ENCODE measurements at places on chromosomes 3 and 15.

DNA sequence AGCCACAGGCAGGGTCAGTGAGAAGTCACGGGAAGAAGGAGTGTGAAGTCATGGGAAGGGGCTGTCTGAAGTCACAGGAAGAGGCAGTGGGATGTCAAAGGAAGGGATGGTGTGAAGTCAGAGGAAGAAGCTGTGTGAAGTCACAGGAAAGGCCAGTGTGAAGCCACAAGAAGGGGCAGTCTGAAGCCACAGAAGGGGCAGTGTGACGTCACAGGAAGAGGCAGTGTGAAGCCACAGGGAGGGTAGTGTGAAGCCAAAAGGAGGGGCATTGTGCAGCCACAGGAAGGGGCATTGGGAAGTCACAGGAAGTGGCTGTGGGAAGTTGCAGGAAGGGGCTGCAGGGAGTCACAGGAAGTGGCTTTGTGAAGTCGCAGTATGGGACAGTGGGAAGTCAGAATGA, 35.1 kb downstream of the GASK1A start:
- no peak for DNase-seq

DNA sequence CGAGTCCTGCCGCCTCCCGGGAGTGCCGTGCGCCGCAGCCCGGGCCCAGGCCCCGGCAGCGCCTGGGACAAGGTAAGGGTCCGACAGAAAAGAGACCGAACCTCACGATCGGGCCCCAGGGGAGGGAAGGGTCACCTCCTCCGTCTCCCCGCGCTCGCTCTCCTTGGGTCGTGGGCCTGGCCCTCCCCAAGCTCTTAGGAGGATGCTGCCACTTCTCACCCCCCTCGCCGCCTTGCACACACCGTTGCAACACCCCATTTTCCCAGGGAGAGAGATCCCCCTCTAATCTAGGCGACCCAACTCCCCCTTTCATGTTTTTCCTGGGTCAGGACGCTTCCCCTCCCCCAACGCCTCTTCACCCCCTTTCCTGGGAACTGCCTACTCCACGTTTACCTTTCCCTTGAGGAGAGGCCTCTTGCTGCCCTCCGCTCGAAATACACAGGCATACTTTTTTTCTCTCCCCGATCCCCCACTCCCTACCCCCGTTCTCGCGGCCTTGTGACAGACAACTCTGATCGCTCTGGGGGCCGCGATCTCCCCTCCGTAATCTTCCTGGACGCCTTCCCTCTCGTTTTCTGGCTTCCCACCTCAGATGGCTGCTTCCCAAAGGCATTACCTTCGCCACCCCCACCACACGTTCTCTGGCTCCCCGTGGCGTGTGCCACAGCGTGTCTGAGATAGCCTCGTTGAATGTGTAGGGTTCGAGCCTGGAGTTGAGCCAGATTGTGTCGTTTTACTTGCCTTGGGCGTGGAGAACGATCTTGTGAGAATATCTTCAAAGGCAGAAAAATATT, 688 bp downstream of the SETD5 start:
- DNase-seq, result no peak

DNA sequence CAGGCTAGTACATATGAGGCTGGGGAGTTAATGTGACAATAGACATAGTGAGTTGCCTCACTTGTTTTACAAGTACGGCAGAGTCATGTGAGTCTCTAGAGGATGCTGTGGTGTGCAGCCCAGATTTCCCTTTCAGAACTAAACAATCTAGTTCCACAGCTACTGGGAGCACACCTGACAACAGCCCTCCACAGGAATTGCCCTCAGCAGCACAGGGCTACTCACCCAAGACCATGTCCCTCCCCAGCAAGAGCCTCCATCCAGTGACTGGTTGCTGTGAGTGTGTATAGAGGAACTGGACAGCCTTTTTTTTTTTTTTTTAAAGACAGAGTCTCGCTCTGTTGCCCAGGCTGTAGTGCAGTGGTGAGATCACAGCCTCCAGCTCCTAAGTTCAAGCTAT, 40.2 kb upstream of the UBE2E2 start:
- DNase-seq, result no peak

DNA sequence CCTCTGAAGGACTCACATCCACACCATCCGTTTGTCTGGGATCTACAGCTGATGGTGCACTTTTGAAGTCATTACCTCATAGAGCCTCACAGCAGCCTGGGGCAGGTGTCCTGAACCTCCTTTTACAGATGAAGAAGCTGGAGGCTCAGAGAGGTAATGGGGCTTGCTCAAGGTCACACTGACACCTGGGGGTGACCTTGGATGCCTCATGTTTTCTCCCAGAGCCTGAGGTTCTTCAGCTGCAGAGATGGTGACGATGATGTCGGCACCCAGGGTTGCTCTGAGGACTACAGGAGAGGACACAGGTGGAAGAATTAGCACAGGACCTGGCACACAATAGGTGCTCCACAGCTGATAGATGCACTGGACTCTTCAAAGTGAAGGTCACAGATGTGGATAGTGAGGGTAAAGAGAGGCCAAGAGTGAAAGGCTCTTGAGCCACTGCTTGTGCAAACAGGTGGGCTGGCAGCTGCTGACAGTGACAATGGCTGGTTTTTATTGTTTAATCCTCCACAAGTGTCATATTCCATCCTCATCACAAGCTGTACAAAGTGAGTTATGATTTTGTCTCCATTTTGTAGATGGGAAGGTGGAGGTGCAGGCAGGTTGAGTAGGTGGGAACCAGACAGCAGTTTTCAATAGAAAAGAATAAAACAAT, 17.4 kb upstream of the ATP2B2 start:
- no peak for DNase-seq

DNA sequence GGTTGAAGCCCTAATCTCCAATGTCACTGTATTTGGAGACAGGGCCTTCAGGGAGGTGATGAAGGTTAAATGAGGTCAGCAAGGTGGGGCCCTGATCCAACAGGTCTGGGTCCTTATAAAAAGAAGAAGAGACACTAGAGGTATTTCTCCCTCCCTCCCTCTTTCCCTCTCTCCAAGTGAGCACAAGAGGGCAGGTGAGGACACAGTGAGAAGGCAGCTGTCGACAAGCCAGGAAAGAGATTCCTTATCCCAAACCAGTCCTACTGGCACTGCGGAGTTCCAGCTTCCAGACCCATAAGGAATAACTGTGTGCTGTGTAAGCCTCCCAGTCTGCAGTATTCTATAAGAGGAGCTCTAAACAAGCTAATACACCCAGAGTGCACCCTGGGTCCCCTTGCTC, 134.7 kb downstream of the ADAMTS17 start:
- no peak for DNase-seq

- DNase-seq, result peak; percentile 45
Observed at GRCh38 chr3:187165144-187165543, 25.8 kb upstream of the RPL39L start.

DNA sequence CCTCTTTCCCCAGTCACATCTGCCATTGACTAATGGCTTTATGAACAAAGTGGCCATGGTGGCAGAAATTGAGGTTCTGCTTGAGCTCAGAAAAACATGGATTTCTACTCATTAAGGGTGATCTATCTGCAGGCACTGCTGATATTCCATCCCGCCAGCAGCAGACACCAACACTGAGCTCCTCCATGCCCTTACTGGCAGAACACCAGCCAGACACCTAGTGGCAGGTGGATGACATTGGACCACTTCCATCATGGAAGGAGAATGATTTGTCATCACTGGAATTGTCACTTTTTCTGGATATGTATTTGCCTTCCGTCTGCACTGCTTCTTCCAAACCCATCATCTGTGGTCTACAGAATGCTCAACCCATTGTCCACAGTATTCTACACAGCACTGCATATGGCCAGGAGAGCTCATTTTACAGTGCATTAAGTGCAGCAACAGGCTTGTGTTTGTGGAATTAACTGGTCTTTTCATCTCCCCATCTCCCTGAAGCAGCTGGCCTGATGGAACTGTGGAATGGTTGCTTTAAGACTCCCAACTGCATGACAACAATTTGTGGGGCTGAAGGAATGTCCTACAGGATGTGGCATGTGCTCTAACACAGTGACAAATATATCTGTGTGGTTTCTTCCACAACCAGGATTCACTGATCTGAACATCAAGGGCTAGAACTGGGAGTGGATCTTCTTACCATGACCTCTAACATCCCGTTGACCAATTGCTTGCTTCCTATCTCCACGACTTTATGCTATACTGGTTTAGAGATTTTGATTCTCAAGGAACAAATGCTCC, 103.4 kb downstream of the WNT7A start:
- no peak for DNase-seq

- DNase-seq, result no peak
Observed at GRCh38 chr3:66398228-66399025, 102.4 kb downstream of the LRIG1 start.

DNA sequence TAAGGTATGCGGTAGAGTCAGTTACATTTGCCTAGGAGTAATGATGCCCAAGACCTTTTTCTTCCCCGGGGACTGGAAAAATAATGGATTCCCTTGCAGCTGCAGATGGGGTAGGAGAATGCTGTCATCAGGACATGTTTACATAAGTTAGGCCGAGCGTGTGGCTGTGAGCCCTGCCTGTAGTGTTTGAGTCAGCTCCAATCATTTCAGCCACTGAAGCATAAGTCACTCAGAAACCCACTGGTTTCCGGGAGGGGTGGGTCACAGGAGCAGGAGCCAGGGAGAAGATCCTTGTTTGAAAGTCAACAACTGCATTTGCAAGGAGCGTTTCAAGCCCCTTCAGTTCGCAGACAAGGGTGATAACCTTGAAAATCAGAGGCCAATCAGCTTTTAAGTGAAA, 562.3 kb downstream of the MCTP2 start:
- no peak for DNase-seq

GRCh38 chr15:75732177-75732808, 19.6 kb upstream of the CSPG4 start:
- no peak for DNase-seq

DNA sequence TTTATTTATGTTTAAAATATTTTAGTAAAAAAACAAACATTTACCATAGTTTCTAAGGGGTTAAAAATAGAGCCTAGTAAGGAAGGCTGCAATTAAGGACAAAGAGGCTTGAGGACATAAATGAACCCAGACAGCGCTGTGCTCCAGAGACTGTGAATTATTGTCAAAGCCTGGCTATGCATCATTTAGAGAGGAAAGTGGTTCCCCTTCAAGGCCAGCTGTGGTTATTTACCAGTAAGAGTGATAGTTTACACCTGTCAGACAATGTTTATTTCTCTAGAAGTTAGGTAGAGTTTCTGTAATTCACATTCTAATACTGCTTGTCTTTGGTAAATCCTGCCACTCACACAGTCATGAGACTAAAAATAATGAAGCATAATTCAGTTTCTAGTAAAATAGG, 32.4 kb upstream of the PIK3R4 start:
- DNase-seq, result no peak

DNA sequence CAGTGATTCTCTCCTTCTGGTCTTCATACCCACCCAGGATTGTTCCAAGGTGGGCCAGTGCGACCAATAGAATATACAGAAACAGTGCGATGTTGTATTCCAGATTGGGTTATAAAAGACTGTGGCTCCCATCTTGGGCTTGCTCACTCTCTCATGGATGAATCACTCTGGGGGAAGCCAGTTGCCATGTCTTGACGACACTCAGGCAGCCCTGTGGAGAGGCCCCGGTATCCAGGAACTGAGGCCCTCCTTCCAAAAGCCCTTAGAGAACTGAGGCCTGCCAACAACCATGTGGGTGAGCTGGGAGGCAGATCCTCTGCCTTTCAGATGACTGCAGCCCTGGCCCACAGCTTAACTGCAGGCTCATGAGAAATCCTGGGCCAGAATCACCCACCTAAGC, 57.2 kb downstream of the SH3GL3 start:
- DNase-seq, result no peak

DNA sequence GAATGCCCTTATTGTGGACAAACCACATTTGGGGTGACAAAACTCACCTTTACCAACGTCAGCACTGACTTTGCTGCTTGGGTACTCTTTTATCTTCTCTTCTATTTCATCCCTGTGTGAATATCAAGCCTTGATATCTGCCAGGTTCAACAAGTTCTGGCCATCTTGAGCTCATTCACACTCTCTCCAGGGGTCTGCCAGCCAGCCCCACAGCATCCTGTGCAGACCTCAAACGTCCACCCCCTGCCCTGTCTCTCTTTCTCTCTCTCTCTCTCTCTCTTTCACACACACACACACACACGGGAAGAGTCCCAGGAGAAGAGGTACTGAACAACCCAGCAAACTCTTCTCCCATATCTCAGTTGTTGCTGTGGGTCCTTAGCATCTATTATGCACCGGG, 10.7 kb downstream of the ILDR1 start:
- no peak for DNase-seq

DNA sequence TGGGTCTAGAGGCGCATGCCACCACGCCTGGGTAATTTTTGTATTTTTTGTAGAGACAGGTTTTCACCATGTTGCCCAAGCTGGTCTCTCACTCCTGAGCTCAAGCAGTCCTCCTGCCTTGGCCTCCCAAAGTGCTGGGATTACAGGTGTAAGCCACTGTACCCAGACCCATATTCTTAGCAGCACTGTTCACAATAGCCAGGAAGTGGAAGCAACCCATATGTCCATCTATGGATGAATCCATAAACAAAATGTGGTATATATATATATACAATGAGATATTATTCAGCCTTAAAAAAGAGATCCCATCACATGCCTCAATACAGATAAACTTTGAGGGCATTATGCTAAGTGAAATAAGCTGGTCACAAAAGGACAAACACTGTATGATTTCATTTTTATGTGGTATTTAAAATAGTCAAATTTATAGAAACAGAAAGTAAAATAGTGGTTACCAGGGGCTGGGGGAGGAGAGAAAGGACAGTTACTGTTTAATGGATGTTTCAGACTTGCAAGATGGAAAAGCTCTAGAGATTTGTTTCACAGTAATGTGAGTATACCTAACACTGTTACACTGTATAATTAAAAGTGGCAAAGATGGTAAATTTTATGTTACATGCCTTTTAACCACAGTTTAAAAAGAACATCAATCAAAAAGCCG, 35.7 kb upstream of the GRAMD1C start:
- no peak for DNase-seq

- no peak for DNase-seq
Observed at GRCh38 chr3:190767851-190768250, 94.6 kb downstream of the GMNC start.

GRCh38 chr3:54772746-54773145, 155.1 kb downstream of the LRTM1 start:
- DNase-seq, result no peak

GRCh38 chr3:80767604-80768003, 993.8 kb downstream of the GBE1 start:
- no peak for DNase-seq

DNA sequence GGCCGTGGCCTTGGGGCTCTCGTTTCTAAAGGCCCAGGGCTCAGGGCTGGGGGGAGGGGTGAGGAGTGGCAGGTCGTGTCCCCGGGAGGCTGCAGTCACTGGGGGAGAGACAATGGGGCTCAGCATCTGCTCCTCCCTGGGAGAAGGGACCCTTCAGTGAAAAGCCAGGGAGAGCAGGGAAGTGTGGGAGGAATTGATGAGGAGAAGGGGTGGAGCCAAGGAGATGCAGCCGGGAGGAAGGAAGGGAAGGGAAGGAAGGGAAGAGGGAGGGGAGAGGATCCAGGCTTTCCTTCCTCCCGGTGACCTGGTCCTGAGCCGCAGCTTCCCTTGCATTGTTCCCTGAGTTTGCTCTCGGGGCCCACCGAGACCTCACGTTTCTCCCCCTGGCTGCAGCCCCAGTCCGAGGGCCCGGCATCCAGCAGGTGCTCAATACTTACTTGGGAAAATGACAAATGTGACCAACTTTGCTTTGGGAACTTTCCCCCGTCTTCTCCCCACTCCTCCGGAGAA, 1.4 kb upstream of the ZNF710 start:
- no peak for DNase-seq
